Type B pancreatic cell (in vitro differentiated cells): ENCODE measurements at places on chromosomes 16 and 17. TPM values are rescaled to one million over a fixed set of nuclear protein-coding genes. Genes with fewer than 3 reads are reported as not detected.

DNA sequence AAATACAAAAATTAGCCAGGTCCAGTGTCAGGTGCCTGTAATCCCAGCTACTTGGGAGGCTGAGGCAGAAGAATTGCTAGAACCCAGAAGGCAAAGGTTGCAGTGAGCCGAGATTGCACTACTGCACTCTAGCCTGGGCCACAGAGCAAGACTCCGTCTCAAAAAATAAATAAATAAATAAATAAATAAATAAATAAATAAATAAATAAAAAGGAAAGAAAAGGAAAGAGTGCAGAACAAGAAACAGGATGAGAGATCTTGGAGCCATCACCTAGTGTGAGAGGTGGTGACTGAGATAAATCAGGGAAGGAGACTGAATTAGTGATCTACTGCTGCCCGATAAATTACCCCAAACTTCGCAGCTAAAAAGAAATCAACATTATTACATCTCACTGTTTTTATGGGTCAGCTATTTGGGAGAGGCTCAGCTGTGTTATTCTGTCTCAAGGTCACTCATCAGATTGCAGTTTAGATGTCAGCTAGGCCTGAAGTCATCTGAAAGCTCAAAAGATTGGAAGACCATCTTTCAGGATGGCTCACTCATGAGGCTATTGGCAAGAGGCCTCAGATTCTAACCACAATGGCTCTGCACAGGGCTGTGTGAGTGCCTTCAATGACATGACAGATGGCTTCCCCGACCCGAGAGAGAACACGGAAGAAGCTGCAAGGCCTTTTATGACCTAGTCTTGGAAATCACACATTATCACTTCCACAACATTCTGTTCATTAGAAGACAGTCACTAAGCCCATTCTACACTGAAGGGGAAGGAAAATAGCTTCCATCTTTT, 66.4 kb downstream of the CMC2 start:
- DNase-seq, result no peak

- DNase-seq, result no peak
These were observed 54.3 kb upstream of the SREBF1 start for GRCh38 chr17:17890773-17891759.

GRCh38 chr16:65284626-65285025, 162.8 kb upstream of the CDH11 start:
- no peak for DNase-seq

The PPY gene
- 29.8 and 65.9 TPM in 2 replicates for total RNA-seq
